ENCODE measurements at places on chromosomes 16 and 17.
A peak's percentile ranks its signal among the peaks of the same experiment; 100 is the strongest.

- no peak for DNase-seq
These were observed 93.2 kb downstream of the ELAC2 start for GRCh38 chr17:12924614-12925013.

- DNase-seq: no peak
These were observed 16.2 kb downstream of the ITGA3 start for GRCh38 chr17:50072130-50072529.

GRCh38 chr17:42937712-42938596 is 26.3 kb downstream of the AARSD1 start:
- DNase-seq: no peak

DNA sequence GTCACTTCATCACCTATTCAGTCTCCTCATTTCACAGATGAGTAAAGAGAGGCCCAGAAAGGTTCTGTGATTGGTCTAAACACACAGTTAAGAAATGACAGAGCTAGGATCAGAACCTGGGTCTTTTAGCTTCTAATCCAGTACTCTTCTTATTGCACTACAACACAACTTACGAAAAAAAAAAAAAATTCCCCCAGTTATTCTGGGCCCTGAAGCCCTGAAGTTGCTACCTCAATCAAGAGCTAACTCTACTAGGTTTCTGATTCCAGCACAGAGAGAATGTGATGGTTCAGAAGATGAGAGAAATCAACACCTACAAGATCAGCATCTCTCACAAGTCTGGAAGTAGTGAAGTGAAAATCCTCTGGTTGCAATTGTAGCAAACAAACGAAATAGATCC is 37.3 kb downstream of the GRB7 start:
- no peak for DNase-seq

DNA sequence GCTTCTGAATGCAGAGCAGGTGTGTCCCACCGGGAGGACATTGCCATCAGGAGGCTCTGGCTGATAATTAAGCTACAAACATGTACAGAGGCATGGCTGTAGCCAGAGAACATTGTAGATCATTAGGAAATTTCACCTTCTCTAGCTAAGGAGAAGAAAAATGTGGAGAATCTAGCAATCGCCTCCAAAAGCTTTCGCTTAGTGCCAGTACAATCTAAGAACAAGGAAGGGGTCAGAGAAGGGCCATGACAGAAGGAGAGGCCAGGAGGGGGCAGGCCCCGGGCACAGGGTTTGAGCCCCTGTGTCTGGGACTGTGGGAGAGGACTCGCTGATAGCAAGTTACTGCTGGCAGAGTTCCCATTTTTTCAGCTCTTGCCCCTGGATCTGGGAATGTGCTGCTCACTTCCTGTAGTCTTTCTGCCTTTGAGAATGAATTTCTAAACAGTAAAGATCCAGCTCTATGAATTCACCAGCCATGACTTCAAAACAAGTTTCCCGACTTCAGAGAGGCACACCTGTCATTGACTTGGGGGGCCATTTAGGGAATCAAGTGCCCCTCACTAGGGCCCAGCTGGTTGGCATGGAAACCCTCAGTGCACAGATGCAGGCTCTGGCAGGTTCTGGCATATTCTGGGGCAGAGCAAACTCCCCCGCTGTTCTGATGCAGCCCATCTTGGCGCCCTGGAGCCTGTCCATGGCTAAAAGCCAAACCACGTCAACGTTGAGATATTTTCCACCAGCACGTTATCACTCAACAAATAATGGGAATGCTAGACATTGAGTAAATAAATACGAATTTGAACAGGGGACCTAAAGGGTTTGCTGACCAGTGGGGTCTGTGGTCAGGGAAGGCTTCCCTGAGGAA is 59.5 kb upstream of the CACNG4 start:
- DNase-seq: peak; percentile 77

GRCh38 chr17:47404006-47404405 is 80.3 kb downstream of the EFCAB13 start:
- DNase-seq: no peak

DNA sequence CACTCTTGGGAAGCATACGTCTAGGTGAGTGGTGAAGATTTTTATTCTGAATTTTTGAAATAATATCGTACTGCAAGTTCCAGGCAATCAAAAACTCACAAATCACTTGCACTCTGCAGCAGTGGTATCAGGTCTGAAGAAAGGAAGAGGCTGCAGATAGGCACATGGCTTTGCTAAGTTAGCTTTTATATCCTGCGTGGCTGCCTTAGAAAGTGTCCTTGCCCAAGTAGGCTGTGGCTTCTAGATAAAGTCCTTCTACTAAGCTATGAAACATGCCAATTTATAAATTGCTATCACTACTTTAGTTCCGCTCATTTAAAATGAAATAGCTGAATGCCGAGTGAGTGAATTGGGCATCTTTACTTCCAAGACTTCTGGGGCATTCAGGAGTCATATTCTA is 17.9 kb downstream of the WWOX start:
- no peak for DNase-seq

- DNase-seq: no peak
These were observed 29.1 kb upstream of the HAPSTR1 start for GRCh38 chr16:9062301-9062700.

- DNase-seq: no peak
These were observed at the start of gene MCRIP2 for GRCh38 chr16:641326-642188. MCRIP2 (plus strand) TSS chr16:641828; CDS start chr16:641992, 164 bp downstream.

- no peak for DNase-seq
These were observed 183.1 kb downstream of the C16orf95 start for GRCh38 chr16:87133966-87134627.

- no peak for DNase-seq
These were observed 141.4 kb upstream of the PLEKHM1 start for GRCh38 chr17:45631941-45632340.

GRCh38 chr17:60602385-60602742 is 2.4 kb downstream of the PPM1D start:
- no peak for DNase-seq

GRCh38 chr17:50257676-50258224 is 16.5 kb upstream of the TMEM92 start:
- DNase-seq: no peak

DNA sequence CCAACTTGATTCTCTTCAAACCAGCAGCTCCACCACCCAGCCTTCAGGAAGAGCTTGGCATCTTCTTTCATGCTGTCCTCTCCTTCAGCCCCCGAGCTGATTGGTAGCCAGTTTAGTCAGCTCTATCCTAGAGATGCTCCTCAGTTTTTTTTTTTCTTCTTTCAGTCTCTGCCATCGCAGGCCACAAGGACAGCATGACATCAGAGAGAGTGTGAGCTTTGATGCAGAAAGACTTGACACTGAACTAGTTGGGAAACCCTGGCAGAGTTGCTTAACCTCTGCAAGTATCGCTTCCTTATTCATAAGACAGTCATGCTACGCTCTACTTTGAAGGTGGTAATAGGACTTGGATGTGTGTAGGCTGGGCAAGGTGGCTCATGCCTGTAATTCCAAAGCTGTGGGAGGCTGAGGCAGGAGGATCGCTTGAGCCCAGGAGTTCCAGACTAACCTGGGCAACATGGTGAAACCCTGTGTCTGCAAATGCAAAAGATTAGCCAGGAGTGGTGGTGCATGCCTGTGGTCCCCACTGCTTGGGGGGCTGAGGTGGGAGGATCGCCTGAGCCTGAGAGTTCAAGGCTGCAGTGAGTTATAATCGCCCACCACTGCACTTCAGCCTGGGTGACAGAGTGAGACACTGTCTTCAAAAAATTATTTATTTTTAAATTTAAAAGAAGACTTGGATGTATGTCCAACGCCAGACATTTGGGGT is 2.6 kb downstream of the CD300LB start:
- no peak for DNase-seq

- DNase-seq: no peak
These were observed 32.2 kb downstream of the DRC3 start for GRCh38 chr17:18004884-18005305.

Measured in NCI-H2081 treated with DMSO at 0.1 percent for 48 hours (cell line).